ENCODE measurements at places on chromosomes 12 and 14.

GRCh38 chr12:103505371-103506236 is 9.8 kb upstream of the C12orf42 start:
- DNase-seq, result peak; percentile 43

GRCh38 chr14:102663440-102663839 is 71.0 kb downstream of the RCOR1 start:
- DNase-seq, result no peak

DNA sequence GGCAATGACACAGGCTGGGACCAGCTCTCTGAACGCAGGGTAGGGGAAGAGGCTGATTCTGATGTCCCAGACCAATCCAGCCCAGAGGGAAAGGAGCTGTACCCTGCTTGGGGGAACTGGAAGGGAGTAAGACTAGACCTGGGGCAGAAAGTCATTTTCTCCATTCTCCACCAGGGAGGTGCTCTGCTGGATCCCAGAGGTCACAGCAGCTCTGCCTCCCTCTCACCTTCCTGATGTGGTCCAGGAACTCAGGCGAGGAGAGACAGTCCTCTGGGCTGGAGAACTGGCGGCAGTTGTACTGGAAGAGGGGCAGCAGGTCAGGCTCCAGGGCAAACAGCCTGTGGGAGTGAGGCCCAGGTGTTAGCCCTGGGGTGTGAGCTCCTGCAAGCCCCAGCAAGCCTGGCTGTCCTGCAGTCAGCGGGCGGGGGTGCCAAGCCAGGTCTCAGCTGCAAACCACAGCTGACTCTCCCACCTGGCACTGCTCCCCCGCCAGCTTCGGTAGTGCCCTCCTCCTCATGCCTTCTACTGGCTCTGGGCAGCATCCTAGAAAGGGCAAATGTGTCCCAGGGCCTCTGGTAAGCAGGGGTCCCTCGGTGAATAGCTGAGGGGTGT is 1.9 kb downstream of the NGB start:
- DNase-seq, result no peak

DNA sequence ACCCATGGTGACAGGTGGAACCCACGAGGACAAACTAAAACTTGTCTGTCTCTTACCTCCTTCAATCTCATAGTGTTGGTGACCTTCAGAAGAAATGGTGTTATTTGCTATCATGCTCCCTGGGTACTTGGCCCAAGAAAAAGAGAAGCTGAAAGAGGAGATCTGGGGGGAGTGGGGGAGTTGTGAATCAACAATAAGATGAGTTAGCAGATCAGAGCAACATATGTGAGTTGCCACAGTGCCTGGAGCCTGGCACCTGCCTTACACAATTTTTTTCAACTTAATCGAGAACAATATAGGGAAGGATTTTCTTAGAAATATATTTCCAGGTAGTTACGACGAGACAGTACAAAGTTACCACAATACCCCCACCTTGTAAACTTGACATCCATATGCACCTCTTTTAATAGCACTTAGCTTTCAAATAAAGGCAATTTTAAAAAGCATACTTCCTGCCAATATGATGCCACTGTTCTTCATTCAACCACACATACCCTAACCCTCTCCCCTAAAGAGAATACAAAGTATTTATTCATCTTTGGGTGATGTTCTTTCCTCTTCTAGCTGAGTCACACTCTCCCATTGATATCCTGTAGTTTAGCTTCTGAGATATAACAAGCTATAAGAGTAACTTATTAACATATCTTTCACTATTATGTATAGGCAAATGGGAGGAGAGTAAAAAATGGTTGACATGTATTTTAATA is 424.1 kb upstream of the OR4E1 start:
- no peak for DNase-seq

DNA sequence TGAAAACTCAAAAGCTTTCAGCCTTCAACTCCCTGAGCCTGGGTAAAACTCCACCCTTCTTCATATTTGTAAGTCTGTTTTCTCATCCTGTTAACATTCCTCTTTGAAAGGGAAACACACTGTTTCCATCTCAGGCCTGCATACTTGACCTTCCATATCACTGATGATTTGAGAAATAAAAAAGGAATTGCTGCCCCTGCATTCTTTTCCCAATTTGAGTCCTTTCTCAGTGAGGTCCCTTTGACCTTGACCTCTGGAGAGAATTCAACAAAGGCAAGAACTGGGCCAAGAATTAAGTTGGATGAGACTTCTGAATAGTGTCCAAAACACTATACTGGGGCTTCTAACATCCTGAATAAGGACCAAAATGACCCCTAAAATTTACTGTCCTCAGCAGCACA is 108.0 kb downstream of the AEBP2 start:
- no peak for DNase-seq

GRCh38 chr12:43315961-43316360 is 236.0 kb downstream of the ADAMTS20 start:
- no peak for DNase-seq

- DNase-seq, result peak; percentile 68
Measured at GRCh38 chr12:9651265-9651729, 18.2 kb upstream of the CLEC2D start.

All from stimulated activated CD4-positive, alpha-beta T cell treated with anti-CD3 and anti-CD28 coated beads, TNF-alpha, amount 100 ng/mL, for 48 hours (primary cell).